ENCODE measurements at places on chromosomes 13 and 19.

GRCh38 chr19:29622166-29623070 is 16.3 kb downstream of the POP4 start:
- DNase-seq, result no peak

GRCh38 chr13:100361504-100361903 is 227.1 kb downstream of the GGACT start:
- DNase-seq, result no peak

GRCh38 chr13:20105161-20105689 is 55.6 kb downstream of the GJA3 start:
- DNase-seq, result no peak

DNA sequence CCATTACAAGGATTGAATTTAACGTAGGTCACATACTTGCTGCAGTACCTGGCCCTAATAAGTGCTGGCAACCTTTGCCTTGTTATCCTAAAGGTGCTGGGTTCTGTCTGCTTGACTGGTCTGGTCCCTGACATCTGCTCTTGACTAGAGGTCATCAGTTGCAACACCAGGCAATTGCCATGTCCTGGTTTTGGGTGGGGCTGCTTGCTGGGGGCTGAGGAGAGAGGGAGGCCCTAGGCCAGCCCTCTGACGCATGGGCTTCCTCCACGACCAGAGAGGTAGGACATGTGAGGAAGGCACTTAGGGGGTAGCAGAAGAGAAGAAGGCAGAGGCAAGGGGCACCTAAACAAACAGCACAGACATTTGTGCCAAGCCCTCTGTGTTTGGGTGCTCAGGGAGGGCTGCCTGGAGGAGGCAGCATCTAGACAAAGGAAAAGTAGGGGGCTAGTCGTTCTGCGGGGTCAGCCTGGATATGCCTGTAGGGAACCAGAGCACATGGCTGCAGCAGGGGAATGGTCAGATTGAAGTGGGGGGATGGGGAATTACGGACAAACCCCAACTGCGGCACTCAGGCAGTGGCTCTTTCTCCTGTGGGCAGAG is 21.7 kb downstream of the VSTM2B start:
- DNase-seq, result no peak

DNA sequence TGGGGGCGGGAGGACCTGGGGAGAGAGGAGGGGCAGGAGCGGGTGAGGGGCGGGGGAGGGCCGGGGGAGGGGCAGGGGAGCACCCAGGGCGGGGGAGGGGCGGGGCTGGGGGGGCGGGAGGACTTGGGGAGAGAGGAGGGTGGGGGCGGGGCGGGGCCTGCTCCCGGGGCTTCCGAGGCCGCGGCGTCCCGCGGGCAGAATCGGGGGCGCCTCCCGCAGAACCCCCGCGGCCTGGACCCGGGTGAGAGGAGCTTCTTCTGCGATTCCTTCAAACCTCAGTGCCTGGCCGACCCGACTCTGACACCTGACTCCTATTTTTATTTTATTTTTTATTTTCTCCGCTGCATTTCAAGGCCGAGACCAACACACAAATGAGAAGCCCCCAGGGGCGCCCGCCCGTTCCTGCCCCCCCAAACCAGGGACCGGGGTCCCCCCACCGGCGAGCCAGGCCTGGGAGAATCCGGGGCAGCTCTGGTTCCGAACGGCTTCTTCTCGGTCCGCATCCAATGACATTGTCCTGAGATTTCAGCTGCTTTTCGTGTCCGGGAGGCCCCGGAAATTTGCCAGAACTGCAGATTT is 470 bp upstream of the GRTP1 start:
- DNase-seq, result no peak

DNA sequence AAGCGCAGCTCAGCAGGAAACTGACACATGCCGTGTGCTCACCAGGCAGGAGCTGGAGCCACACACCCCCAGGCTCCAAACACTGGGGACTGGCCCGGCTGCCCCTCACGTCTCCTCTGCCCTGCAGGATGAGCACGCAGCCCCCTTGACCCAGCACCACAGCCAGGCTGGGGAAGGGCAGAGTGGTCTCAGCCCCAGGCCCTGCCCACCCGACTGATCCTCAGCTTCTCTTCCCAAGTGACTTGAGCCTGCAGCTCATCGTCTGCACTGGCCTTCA is 20.3 kb downstream of the GRTP1 start:
- DNase-seq, result no peak

DNA sequence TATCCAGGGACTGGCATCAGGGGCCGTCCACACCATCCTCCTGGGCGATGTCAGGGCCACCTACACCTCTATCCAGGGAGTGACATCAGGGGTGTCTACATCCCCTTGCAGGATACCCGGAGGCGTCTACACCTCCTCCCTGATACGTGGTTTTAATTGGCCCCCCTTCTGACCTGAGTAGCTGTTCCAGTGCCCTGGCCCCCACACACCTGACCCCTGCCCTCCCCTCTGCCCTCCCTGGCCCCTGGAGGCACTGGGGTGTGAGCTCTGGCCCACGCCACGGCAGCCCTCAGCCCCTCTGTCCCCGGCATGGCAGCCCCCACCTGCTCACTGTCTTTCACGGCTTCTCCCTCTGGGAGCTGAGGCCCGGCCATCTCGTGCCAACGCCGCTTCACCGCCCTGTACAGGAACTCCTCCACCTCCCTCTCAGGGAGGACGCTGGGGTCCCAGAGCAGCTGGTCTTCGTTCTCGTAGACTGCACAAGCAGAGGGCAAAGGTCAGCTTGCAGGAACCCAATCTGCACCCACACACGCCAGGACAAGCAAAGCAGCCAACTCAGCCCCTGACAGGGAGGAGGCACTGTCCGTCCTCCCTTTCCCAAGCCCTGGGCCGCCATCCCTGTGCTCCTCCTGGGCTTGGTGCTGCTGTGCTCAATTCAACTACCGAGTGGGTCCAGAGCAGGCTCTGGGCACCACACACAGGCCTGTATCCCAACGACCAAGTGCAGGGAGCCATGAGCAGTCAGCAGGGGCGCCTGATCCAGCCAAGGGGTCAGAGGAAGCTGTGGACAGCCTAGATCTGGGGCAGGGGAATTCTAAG is 22.2 kb upstream of the PLPP2 start:
- DNase-seq, result no peak

- no peak for DNase-seq
Measured at GRCh38 chr19:10344780-10345179, 5.4 kb upstream of the ICAM3 start.

- DNase-seq, result no peak
Measured at GRCh38 chr13:108426893-108427292, 157.4 kb downstream of the TNFSF13B start.

DNA sequence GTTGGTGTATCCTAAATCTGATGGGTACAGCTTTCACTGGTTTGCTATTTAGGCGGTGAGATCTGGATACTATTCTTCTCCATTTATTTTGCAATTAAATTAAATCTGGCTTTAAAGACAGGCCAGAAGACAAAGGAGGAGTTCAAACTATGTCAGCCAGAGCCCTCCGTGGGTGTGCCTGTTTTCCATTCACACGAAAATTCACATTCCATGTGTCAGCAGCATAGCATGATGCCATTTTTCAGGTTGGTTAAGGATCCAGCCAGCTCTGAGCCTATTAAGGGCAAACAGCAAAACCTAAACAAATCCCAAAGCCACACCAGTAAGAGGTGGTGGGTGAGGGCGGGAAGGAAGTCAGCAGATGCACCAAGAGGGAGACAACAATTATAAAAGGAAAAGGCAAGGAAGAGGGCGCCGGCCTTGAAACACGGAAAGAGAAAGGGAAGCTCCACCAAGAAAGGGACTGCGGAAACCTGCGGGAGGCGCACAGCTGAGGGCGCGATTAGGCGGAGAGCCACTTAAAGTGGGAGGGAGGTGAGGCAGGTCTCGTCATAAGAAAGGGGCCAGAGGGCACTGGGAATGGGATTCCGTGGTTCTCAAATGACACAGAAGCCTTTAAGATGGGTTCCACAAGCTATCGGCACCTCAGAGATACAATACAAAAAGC is 43.0 kb downstream of the CARS2 start:
- DNase-seq, result no peak

DNA sequence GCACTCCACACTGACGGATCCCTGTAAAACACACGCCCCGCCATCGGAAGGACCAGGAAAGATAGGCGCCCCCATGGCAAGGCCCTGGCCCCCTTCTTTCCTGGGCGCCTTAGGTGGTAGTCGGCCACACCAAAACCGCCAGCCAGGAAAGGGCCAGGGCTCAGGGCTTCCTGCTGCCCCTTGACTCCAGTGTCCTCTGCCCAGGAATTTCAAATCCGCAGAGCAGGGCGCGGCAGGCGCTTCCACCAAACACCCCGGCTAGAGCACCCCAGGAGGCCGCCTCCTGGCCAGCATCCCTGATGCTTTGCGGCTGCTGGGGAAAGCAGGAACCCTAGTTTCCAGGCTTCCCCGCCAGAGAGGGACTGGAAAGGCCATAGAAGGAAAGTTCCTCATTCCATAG is 57.5 kb downstream of the ZNF726 start:
- DNase-seq, result no peak

GRCh38 chr19:42204664-42205063 is 12.8 kb downstream of the DEDD2 start:
- DNase-seq, result no peak

DNA sequence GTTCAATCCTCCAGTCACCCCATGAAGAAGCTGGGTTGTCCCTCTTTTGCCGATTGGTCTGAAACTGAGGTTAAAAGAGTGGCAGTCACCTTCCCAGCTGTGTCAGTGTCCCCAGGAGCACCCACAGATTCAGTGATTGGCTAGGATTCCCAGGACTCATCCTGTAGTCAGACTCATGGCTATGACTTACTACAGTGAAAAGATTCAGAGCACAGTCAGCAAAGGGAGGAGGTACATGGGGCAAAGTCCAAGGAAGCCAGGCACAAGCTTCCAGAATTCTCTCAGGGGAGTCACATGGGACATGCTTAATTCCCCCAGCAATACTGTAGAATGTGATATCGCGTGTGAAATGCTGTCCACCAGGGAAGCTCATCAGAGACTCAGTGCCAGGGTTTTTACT is 14.2 kb downstream of the ZNF473 start:
- no peak for DNase-seq

GRCh38 chr19:36257520-36257876 is 42.6 kb downstream of the ZNF146 start:
- DNase-seq, result no peak

- no peak for DNase-seq
Measured at GRCh38 chr13:61045251-61045650, 370.4 kb downstream of the PCDH20 start.
